ENCODE measurements at places on chromosomes 11 and 22.
A peak's percentile ranks its signal among the peaks of the same experiment; 100 is the strongest.

DNA sequence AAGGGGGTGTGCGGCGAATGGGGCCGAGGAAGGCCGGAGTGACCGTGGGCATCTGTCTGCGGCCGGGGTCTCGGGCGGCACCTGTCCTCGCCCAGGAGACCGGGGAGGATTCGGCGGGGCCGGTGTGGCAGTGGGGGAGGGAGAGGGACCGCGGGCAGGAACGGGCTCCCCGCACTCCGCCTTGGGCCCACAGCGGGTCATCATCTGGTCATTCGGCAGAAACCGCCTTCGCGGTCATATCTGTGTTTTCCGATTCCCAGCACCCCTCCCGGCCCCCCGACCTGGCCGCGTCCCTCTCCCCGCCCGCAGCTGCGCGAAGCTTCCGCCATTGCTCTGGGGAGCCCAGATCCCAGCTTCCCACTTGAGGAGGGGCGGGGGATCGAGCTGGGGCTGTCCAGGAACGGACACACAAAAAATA lies 824 bp upstream of the CBX6 start:
- DNase-seq: no peak

- no peak for DNase-seq
These were observed 282.7 kb downstream of the FAM181B start for GRCh38 chr11:82450996-82451395.

DNA sequence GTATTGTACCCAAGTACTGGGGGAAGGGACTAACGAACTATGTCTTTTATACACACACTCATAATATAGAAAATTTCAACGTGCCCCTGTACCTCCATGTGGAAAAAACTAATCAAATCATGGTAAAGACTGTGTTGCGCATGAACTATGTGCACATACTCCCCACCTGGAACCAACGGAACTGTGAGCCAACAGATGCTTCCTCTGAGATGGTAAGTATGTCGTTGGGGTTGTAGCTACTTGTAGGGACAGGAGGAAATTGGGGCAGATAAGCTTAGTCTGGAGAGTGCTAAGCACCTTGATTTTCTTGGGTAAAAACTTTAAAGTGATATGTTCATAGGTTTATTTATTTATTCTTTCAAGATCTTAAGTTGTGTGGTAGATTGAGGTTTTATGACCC lies 40.1 kb downstream of the GLYAT start:
- DNase-seq: no peak

DNA sequence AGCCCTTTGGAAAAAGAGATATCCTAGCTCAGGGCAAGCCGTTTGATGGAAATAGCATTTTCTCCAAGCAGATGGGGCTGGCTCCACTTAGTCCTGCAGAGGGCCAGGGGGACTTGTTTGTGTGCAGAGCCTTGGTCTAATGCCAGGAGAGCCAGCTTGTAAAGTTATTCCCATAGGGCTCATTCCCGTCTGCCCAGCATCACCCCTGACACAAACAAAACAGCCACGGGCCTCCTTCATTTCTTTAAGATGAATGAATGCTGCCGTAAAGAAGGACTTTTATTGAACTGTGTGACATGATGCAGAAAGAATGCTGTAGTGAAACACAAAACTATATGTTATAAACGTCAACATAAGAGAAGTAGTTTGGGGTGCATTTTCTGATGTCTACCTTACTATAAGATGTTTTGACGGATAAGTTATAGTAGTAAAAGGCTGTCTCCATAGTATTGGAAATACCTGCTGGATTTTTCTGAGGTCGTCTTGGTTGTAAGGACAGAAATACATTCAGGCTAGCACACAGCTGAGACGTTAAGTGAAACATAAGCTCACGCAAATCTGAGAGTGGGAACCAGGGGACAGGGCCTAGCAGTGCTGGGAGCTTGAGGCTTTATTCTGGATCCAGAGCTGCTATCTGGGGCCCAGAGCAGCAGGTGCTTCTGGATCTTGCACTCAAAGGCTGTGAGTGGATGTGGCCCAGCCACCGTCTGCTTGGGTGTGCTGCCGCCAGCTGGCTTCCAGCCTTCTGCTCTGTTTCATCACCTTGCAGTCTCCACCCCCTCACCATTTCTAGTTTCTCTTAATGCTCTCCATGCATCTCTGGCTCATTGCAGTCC lies 53.3 kb downstream of the NCAM1 start:
- DNase-seq: peak; percentile 82
